Femur (tissue), 1 donor: ENCODE measurements at places on chromosomes 12 and 14.

DNA sequence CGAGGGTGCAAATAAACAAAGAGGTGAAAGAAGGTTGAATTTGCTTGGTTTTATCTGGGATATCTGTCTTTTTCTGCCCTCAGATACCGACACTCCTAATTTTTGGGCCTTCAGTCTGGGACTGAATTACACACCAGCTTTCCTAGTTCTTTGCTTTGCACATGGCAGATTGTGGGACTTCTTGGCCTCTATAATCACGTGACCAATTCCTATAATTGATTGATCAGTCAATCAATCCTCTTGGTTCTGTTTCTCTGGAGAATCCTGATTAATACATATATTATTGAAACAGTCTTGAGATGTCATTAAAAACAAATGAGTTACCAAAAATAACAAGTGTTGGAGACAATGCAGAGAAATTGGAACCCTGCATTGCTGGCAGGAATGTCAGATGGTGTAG lies 62.7 kb downstream of the SUDS3 start:
- no peak for DNase-seq

GRCh38 chr12:16034136-16034817 lies 123.1 kb downstream of the DERA start:
- DNase-seq: no peak

- no peak for DNase-seq
Observed at GRCh38 chr12:2646341-2646740, 148.4 kb upstream of the FKBP4 start.

- no peak for DNase-seq
Observed at GRCh38 chr14:55800156-55800785, 220.3 kb downstream of the KTN1 start.

- DNase-seq: no peak
Observed at GRCh38 chr12:47408171-47408871, 297.5 kb downstream of the RPAP3 start.

DNA sequence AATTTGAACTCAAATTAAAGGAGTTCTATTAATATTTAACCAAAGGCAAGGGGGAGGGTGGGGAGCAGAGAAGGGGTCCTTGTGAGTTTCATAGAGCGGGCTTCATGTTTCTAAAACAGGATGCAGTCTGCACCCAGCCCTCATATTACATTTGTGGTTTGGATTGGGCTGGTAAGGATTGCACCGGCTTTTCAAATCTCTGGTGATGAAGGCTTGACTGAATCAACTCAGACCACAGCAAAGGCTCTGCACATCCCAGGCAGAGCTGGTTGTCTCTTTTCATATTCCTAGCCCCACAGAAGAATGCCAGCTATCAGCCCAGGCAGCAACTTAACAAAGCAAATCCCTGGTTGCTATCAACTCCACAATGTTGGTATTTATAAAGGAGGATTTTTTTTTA lies 1221.4 kb downstream of the VRK1 start:
- no peak for DNase-seq

GRCh38 chr14:73818821-73819220 lies 32.8 kb upstream of the PTGR2 start:
- no peak for DNase-seq

DNA sequence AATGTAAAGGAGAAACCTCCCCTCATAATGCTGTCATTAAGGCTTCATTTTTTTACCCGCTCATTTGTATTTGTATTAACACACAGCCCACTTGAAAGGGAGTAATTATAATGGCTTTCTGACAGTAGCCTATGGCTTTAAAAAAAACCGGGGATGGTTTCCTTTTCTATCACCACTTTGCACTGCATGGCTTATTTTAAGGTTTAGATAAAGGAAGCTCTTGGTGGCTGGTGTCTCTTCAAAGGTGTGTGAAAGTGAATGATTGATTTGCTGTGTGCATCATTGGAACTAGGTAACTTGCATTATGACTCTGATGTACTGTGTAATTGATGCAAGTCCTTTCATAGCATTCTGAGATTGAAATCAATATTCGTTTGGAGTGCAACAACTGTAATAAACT lies 80.7 kb downstream of the NPAS3 start:
- no peak for DNase-seq

- no peak for DNase-seq
Observed at GRCh38 chr12:23359975-23360701, 589.3 kb downstream of the SOX5 start.

DNA sequence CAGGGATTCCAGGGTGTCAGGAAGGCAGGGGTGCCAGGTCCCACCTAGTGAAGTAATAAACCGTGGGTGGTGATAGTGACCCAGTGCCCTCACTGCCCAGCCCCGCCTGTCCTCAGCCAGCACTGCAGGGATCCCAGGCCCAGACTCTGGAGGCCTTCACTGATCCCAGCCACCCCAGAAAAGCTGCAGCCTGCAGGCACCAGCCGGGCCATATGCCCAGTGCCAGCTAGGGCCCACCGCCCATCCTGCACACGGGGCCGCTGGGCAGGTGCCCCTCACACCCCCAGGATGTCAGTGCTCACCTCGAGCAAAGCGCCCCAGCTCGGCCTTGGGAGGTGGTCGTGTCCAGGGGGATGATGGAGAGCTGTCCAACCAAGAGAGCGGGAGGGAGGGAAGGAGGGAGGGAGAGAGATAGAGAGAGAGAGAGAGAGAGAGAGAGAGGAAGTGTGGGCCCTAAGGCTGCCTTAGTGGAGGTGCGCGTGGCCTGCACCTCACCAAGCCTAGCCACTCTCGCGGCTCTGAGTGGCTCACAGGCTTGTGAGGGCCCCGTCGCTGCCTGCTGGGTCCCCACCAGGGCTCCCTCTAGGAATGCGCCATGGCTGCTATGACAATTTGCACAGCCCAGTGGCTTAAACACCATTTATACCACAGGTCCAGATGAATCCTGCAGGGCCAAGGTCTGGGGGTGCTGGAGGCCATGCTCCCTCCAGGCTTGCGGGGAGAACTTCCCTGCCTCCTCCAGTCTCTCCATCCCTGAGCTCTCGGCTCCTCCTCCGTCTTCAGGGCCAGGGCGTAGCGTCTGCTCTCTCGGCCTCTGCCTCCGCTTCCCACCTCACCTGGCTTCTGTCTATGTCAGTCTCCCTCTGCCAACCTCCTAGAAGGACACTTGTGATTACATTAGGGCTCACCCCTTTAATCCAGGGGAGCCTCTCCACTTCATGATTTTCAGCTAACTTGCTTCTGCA lies 401.0 kb downstream of the TMEM121 start:
- no peak for DNase-seq

DNA sequence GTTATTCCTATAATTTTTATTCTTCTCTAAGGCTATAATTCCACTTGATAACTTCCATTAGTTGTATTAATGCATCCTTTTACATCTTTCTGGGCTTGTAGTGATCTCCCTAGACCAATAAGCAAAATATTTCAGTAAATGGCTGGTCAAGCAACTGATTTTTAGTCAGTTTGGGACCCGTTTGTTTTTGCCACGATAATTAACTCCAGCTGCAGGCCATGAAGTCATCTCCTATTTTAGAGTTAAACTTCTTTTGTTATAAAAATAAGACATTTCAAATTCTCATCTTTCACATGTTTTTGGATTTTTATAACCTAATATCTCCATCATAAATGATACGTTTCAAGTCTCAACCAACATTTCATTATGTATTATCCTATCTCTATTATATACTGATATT lies 49.4 kb downstream of the MAGOHB start:
- DNase-seq: no peak

DNA sequence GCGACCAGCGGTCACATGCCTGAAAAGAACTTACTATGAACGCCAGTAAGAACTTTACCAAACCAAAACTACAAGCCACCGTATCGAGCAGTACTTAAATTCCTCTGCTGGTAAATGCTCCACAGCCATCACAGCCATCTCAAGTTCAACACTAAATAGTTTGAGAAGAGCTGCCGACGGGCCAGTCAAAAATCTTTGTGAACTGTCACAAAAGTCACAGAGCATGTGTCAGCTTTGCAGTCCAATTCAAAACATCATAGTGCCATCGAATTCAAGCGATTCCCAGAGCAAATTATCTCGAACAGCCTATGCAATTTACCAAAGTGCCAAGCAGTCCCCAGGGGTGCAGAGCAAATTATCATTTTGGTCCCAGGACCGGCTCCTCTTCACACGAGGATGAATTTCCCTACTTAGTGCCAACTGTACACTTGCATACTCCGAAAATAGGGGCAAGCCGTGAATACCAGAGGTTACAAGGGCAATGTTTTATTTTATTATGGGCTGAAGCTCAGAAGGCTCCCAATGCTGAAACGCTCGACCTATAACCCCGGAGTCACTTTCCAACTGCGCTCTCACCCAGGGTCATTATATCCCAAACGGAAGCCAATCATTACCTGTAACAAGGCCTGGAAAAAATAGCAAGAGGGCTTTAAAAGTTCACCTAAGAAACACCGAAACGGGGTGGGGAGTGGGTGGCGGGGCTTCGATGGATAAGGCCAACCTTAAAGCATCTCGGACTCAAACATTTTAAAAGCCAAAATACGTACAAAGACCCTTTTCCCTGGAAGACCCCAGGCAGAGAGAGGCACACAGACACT lies 1.1 kb downstream of the LRP6 start:
- peak; percentile 25 for DNase-seq

DNA sequence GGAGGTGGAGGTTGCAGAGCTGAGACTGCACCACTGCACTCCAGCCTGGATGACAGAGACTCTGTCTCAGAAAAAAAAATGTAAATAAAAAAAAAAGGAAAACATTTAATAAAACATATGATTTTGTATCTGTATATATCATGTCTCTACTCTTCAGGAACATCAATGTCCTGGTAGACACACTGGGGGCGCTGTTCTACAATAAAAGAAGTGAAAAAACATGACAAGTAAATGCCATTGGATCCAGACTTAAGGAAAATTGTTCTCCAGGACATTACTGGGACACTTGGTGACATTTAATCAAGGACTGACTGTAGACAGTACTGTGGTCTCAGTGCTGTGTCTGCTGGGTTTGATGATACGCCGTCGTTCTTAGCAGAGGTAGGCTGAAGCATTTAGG lies 15.5 kb upstream of the KLC1 start:
- DNase-seq: no peak

GRCh38 chr12:109445191-109445609 lies 31.9 kb downstream of the KCTD10 start:
- no peak for DNase-seq

DNA sequence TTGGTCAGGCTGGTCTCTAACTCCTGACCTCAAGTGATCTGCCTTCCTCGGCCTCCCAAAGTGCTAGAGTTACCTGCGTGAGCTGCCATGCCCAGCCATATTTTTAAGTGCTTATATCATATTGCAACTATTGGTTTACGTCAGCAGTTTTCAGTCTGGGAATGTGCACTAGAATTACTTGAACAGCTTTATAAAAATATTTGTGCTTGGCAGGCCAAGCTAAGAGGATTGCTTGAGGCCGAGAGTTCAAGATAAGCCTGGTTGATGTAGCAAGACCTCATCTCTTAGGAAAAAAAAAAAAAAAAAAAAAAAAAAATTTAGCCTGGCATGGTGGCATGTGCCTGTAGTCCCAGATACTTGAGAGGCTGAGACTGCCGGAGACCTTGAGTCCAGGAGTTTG lies 17.1 kb downstream of the KIAA0586 start:
- DNase-seq: no peak

- DNase-seq: peak; percentile 72
Observed at GRCh38 chr14:100677152-100677551, 49.5 kb upstream of the DLK1 start.

DNA sequence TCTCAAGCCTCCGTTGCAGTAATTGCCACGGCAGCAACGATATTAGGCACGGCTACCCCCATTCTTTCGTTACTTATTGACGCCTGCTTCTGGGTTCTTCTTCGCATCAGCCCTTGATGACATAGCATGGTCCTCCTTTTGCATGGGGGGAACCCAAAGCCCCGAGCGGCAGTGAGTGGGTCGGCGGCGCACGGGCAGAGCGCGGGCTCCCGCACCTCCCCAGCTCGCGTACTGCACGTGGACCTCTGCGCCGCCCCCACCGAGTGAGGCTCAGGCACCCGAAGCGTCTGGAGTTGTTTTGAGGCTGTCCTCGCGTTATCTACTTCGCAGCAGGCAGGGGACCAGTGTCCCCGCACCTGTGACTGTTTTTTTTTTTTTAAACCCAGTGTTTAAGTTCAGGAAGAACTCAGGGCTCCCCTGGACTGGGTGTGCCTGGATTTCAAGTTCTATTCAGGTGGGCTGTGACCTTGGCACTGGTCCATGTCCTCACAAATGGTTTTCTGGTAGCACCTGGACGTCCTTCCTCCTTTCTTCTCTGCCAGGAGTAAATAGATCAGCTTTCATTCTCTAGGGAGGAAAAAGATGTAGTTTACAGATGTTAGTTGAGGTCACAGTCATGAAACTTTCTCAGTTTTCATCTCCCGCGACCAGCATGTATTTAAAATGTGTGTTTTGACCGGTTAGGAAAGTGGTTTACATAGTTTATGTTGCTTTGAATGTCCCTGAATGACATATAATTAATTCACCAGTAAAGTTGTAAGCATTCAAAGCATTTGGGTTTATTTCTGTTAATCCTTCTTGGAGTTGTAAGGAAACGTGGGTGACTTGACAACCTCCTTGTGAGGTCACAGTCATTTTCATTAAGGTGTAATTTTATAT lies 1.4 kb upstream of the FOXN4 start:
- no peak for DNase-seq

DNA sequence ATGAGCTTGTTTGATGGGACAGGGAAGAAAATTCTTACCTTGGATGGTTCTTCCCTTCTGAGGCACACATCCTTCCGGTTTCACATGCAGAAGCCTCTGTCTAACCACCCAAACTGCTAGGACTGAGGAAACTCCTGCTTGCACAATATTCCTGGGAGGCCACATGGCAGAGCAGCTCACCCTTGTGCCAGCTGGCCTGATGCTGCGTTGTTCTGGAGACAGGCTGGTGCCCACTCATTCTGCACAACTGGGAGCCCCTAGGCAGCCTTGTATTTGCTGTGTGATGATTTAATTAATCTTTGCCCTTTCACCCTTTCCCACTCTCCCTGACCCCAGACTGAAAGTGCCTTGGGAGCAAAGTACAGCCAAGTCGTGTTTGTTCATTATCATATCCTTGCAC lies 130.8 kb downstream of the RTN1 start:
- DNase-seq: no peak
